ENCODE measurements at places on chromosomes 12 and 14. TPM values are rescaled to one million over a fixed set of nuclear protein-coding genes. Genes with fewer than 3 reads are reported as not detected.

DNA sequence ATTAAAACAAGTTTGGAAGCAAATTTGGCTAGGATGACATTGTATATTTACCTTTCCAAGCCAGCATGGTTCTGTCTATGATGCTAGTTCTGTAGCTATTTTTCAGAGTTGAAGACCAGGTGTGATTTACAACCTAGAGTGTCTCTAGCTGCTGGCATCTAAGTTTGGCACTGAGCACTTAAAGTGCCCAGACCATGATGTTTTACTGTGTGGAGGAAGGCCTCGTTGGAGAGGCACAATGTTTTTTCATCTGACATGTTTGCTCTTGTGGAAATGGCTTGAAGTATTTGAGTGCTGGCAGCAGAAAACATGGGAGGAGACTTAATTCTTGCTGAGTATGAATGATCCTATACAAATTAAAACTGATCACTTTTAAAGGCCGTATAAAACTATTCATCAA, 13.0 kb upstream of the C12orf71 start:
- no peaks in the 10 kb centered on the region for H3K27me3 ChIP-seq
- no peak overlapping the region for H3K27ac ChIP-seq
- H3K4me3 ChIP-seq: no peak overlapping the region
- no peak for DNase-seq

Gene DLK1
- total RNA-seq: not detected

Gene PRB2
- total RNA-seq: not detected

Gene KRT4
- not detected for total RNA-seq

DNA sequence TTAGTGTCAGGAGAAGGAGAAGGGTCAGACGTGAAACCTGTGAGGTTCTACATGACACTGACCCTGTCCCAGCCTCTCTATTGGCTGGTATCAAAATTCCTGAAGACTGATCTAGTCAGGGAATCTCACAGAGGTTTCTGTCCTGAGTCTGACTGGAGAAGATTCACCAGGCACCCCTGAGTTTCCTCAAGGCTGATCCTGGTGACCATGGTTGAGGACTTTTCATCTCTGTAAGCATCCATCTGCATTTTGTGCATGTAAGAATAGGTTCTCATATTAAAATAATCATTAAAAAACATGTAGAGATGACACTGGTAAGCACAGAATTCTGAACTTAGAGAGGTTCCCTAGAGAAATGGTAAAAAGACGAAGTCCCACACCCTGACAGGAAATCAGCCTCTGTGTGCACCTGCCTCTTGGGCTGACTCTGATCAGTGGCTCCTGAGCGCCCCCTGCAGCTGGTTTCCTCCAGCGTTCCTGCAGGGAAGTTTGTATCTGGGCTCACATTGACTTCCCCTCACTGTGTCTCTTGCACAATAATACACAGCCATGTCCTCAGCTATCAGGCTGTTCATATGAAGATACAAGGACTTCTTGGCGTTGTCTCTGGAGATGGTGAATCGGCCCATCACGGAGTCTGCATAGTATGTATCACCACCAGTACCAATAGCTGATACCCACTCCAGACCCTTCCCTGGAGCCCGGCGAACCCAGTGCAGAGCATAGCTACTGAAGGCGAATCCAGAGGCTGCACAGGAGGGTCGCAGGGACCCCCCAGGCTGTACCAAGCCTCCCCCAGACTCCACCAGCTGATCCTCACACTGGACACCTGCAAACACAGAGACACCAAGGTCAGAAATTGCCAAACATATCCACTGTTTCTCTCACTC, 991.9 kb downstream of the TMEM121 start:
- peaks cover 51% of the 10 kb centered on the region for H3K27me3 ChIP-seq
- H3K4me1 ChIP-seq: no peaks in the 10 kb centered on the region
- DNase-seq: peak; percentile 20
